ENCODE measurements at places on chromosomes 7 and 10.
A peak's percentile ranks its signal among the peaks of the same experiment; 100 is the strongest.

- DNase-seq, result no peak
Measured at GRCh38 chr7:111558991-111559390, 3.3 kb downstream of the IMMP2L start.

GRCh38 chr10:60677531-60678129 lies 100.6 kb upstream of the CDK1 start:
- no peak for DNase-seq

- no peak for DNase-seq
Measured at GRCh38 chr10:63430091-63430998, 35.4 kb downstream of the JMJD1C start.

DNA sequence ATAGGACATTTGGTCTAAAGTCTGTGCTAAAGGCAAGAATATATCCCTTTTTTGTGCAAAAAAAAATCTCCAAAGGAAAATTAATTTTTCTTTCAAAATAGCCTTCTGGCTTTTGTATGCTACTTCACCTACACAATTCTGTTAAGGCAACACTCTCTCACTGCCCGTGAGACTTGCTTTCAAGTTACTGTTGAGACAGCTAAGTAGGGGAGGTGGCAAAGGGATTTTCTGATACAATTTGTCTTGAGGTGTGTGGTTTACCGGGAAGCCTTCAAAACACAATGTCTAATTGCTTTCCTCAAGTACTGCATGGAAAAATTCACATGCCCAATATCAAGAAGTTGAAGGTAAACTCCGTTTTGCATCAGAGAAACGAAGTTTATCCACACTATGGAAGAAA lies 50.8 kb upstream of the RSU1 start:
- DNase-seq, result no peak

GRCh38 chr10:78211561-78212051 lies 177.9 kb downstream of the RPS24 start:
- no peak for DNase-seq

- no peak for DNase-seq
Measured at GRCh38 chr10:49649294-49649693, 30.2 kb upstream of the C10orf53 start.

DNA sequence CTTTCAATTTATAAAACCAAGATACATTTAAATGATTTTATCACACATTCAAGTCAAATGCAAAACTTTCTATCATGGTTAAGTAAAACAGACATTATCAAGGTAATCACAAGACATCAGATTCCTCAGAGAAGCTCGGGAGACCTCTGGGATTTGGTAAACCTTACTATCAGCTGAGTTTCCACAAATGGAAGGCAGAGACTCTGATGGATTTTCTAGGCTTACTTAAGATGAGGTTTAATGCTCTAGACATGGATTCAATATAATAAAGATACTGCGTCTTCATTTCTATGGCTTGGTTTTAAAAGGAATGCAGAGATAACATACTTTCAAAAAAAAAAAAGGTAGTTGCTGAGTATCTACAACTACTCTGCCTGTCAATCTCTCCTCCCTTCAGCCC lies 171.7 kb downstream of the JAZF1 start:
- no peak for DNase-seq

DNA sequence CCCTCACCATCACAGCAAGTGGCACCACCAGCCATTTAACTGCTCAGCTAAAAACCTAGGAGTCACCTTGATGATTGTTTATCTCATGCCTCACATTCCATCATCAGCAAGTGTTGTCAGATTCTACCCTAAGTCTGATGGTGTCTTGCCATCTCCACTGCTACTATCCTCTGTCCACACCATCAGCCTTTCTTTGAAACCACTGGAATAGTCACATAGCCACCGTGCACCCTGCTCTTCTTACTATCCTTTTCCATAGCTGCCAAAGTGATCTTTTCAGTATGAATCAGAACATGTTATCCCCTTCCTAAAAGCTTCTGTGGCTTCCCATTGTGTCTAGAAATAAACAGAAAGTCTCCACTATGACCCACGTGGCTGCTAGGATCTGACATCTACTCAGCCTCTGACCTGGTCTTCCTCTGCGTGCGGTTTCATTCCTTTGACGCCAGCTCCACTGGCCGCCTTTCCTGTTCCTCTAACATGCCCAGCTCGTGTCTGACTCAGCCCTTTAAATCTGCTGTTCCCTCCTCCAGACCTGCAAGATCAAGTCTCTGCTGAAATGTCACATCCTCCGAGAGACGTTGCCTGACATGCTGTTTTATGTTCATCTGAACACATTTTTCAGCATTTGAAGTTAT lies 16.5 kb upstream of the CHN2 start:
- peak; percentile 2 for DNase-seq

- no peak for DNase-seq
Measured at GRCh38 chr7:79454361-79454960, 994 bp upstream of the MAGI2 start.

DNA sequence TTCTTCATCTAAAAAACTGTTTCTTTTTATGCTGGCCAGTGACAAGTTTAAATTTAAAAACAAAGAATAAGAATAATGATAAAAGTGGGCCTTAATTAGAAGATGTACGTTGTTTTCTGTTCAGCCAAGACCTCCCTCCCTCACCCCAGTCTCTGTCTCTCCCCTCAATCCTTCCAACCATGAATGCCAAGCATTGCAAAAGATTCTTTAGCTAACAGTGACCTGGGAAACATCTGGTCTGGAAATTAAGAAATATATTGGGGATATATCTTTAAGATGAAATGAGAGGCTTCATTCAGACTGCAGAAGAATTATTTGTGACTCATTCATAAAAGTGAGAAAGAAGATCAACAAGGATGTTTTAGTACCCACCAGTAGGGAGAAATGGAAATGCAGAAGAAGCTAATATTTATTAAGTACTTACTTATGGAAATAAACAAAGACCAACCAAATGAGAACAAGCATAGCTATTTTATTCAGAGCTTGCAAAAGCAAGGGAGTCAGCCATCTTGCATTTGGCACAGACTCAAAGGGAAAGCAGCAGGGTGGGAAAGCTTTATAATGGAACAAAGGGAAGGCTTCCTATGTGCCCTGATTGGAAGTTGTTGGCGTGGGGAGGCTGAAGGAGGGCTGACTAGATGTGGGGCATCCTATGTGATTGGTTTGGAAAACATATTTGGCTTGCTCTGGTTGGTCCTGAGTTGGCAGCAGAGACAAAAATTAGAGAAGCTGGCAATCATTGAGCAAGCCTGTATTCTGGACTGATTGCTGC lies 595.4 kb upstream of the GHITM start:
- DNase-seq, result no peak
